T-helper 17 cell (primary cell): ENCODE measurements at places on chromosomes 12 and 14.

DNA sequence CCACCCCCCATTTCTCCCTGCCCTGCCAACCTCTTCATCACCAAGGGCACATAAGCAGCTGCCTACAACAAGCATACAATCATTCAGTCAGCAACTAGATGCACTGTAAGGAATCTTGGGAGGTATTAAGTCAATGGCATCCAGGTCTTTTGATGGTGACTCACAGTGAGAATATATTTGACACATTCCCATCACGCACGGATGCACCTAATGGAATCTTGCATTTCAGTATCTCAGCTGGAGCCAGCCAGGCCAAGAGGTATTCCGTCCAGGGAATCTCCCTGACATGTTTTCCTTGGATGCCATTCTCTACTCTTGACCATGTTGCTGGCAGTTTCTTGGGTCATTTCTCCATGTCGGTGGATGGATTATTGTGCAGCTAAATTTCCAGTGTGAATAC, 73.9 kb upstream of the CAPRIN2 start:
- H3K4me1 ChIP-seq, result peaks cover 3% of the 10 kb centered on the region
- no peak overlapping the region for H3K27ac ChIP-seq
- H3K36me3 ChIP-seq, result peaks cover 4% of the 10 kb centered on the region
- DNase-seq, result no peak

GRCh38 chr14:49733836-49734235, 34.1 kb upstream of the KLHDC2 start:
- no peaks in the 10 kb centered on the region for H3K27me3 ChIP-seq
- no peak overlapping the region for H3K4me3 ChIP-seq
- DNase-seq, result no peak
- peaks cover 3% of the 10 kb centered on the region for H3K36me3 ChIP-seq

DNA sequence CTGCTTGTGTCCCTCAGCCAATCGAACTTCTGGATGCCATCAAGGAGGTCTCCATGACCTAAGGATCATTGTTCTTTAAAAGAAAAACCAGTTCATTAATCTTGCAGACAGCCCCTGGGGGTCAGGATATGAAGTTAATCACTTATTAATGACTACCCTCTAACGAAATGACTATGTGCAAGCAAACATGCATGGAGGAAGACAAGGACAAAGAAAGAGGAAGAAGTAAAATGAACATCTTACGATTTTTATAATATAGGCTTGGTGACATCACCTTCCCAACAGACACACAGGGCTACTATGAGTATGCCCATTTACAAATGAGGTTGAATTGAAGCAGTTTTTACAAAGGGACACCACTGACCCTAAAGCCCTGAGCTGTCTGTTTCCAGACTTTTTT, 111.1 kb upstream of the AMIGO2 start:
- H3K4me3 ChIP-seq, result peak overlapping the region; percentile 67
- H3K36me3 ChIP-seq, result peaks cover 9% of the 10 kb centered on the region
- no peaks in the 10 kb centered on the region for H3K27me3 ChIP-seq
- peak overlapping the region; percentile 75 for H3K27ac ChIP-seq
- DNase-seq, result no peak

GRCh38 chr14:65927931-65928356, 515.4 kb downstream of the FUT8 start:
- no peaks in the 10 kb centered on the region for H3K27me3 ChIP-seq
- DNase-seq, result peak; percentile 22
- H3K4me1 ChIP-seq, result peaks cover 52% of the 10 kb centered on the region
- peak overlapping the region; percentile 85 for H3K4me3 ChIP-seq
- peak overlapping the region; percentile 89 for H3K27ac ChIP-seq

- H3K36me3 ChIP-seq, result no peaks in the 10 kb centered on the region
- peaks cover 9% of the 10 kb centered on the region for H3K4me1 ChIP-seq
- no peak for DNase-seq
- peaks cover 21% of the 10 kb centered on the region for H3K27me3 ChIP-seq
- H3K4me3 ChIP-seq, result no peak overlapping the region
Measured at GRCh38 chr12:66768293-66768692, 89.4 kb upstream of the GRIP1 start.

DNA sequence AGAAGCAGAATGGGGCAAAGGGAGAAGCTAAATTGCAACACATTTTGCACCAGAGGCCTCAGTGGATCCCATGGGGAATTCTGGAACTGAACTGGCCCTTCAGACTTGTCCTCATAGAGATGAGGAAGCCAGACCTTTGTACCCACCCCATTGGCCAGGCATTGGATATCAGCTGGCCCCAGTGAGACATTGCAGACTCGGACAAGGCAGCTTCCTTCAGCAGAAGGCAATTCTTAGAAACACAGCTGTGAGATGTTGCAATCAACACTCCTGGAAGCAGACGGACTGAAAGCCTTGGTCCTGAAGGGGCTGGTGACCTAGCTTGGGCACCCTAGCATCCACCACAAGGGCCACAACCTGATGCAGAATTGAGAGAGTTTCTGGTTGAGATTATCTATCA, 218.1 kb downstream of the MSRB3 start:
- no peak overlapping the region for H3K27ac ChIP-seq
- no peak for DNase-seq
- H3K27me3 ChIP-seq, result peaks cover 7% of the 10 kb centered on the region
- H3K4me3 ChIP-seq, result no peak overlapping the region
